ENCODE measurements at places on chromosomes 1 and 21.

- DNase-seq = no peak
Measured at GRCh38 chr1:182441719-182442118, 8.2 kb upstream of the RGSL1 start.

DNA sequence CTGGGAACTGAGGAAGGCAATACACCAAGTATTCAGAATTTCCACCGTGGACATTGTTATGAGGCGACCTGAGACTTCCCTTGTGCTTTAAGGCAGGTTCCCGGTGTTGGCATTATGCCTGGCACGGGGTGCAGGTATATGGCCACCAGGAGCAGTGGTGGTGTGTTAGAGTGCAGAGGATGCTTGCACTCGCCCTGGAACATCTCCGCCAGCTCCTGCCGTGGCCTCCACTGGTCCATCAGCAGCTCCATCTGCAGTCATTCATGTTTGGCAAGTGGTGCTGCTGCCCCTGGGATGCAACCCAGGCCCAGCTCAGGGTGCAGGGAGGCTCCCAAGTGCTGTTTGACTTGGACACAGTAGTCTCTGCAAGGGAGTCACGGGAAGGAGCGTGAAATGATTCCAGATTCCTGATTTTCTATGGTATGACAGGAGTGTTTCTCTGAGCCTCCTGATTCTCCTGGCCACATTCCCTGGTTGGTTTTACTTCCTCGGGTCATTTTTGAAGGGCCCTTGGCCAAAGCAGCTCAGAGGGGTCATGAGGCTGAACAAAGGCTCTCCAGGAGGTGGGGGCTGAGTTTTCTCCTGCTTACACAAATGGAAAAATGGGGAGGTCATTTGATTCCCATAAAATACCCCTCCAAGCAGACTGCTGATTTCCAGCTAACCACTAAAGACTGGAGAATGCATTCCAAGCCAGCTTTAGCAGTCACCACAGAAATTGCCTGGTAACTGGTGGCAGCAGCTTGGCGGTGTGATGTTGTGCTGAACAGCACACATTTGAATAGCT lies 60.4 kb upstream of the PSEN2 start:
- DNase-seq = peak; percentile 75

- DNase-seq = no peak
Measured at GRCh38 chr1:5164158-5164557, 509.7 kb downstream of the AJAP1 start.

- no peak for DNase-seq
Measured at GRCh38 chr1:58649555-58649954, 50.3 kb downstream of the MYSM1 start.

GRCh38 chr1:114152508-114153260 lies 985 bp downstream of the SYT6 start:
- DNase-seq = peak; percentile 12

GRCh38 chr1:208781391-208782045 lies 537.3 kb upstream of the PLXNA2 start:
- DNase-seq = no peak
